ENCODE measurements at places on chromosomes 2 and 18.

DNA sequence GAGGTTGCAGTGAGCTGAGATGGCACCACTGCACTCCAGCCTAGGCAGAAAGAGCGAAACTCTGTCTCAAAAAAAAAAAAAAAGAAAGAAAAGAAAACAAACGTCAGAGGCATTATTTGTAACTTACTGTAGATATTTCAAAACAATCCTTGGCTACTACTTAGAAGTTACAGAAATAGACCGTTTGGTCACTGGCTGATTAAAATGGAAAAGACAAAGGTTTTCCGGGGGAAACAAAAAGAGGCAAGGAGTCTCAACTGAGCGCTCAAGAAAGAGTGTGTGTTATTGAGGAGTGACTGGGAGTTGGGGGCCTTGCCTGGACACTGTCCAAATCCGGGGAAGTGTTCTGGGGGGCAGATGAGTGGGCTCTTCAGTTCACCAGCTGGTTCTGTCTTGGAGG lies 47.6 kb downstream of the TEX44 start:
- DNase-seq: no peak

GRCh38 chr18:69628774-69629359 lies 228.2 kb downstream of the DOK6 start:
- no peak for DNase-seq

DNA sequence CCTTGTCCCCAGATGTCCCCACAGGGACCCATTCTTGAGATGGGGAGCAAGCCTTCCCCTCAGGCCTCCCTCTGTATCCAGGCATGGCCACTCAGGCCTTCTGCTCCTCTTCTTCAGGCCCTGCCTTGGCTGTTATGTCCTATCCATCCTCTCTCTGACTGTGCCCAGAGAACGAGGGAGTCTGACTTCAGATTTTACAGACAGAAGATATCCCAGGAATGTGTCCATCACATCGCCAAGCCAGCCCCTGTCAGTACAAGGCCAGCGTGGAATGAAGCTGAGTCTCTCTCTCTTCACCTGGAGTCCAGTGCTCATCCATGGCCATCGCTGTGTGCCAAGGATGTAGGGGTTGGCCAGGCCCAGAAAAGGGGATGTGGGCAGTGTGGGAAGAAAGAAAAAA lies 57.6 kb downstream of the SDC1 start:
- no peak for DNase-seq

DNA sequence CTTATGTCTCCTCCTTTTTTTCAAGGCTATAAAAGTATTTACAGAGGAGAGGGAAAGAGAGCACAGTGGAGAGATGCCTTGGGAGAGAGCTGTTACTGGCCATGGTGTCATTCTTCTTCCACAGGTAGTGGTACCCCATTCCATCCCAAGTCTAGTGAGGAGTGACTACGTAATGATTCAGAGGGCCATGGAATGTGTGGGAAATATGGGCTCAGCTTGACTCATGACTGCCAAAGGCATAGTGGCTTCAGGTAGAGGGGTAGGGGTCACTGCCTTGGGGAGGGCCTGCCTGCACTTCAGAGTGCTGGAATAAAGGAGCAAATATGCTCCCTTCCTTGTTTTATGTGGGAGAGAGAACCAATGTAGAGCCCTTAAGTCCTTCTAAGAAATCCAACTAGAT lies 620.6 kb downstream of the IRS1 start:
- no peak for DNase-seq

DNA sequence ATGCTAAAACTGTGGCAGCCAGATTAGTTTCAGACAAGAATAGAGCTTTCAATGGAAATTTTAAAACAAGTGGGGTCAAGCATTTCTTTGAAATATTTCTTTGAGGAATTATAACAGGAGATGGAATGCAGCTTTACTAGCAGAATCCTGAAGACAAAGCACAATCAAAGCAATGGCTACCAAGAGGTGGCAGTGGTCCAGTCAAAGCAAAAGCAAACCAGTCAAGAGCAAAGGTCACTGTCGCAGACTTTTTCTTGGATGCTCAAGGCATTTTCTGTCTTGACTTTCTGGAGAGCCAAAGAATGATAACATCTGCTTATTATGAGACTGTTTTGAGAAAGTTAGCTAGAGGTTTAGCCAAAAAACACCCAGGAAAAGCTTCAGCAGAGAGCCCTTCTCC lies 351.2 kb upstream of the DLGAP1 start:
- DNase-seq: no peak

DNA sequence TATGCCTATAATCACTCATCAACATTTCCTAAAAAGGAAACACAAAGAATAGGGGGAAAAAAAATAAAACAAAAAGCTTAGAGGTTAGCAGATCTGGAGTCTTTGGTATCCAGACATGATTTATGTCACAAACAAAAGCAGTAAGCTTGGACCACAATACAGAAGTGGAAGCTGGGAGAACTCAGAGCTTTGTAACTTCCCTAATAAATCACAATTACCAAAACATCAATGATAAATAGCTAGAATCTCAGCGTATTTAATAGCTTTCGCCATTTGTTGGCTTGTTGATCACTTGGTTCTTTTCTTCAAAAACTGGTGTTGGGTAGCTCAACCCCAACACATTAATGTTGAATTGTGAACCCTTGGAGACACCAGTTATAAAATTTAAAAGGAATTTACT lies 392.5 kb downstream of the IRS1 start:
- no peak for DNase-seq

- DNase-seq: no peak
Observed at GRCh38 chr2:131043199-131044074, 49.8 kb downstream of the FAM168B start.

DNA sequence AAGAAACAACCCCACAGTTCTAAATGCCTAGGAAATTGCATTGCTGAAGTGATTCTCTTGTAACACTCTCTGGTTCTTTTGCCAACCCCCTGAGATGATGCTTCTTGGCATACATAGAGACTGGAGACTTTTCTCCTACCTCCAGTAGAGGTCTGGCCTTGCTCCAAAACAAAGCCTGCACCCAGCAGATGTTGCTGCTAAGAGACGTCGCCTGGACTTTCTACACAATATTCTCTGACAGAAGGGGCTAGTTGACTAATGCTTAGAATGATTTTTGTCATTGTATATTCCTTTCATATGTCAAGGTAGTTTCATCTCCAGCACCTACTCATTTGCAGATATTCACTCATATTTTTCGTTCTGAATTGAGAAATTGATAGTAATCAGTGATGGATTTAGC lies 24.6 kb downstream of the SOWAHC start:
- DNase-seq: no peak

GRCh38 chr2:234163510-234164045 lies 113.1 kb downstream of the SPP2 start:
- no peak for DNase-seq

- DNase-seq: peak; percentile 3
Observed at GRCh38 chr2:32947076-32947483, 327 bp downstream of the LTBP1 start.

DNA sequence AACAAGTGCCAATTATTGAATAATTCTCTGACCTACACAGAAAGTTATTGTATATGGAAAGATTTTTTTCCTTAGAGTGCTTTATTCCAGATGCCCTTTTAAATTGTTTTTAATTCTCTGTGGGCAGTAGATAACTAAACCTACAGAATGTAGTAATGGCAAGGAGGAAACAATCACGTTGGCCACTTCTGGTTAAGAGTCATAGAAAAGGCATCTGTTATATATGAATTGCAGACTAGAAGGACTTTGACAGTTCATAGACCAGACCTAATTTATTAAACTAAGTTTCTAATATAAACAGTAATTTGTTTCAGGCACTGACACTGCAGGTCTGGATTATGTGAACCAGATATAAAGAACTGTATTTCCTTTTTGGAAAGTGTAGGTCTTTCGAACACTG lies 607.5 kb downstream of the PLCL1 start:
- no peak for DNase-seq

DNA sequence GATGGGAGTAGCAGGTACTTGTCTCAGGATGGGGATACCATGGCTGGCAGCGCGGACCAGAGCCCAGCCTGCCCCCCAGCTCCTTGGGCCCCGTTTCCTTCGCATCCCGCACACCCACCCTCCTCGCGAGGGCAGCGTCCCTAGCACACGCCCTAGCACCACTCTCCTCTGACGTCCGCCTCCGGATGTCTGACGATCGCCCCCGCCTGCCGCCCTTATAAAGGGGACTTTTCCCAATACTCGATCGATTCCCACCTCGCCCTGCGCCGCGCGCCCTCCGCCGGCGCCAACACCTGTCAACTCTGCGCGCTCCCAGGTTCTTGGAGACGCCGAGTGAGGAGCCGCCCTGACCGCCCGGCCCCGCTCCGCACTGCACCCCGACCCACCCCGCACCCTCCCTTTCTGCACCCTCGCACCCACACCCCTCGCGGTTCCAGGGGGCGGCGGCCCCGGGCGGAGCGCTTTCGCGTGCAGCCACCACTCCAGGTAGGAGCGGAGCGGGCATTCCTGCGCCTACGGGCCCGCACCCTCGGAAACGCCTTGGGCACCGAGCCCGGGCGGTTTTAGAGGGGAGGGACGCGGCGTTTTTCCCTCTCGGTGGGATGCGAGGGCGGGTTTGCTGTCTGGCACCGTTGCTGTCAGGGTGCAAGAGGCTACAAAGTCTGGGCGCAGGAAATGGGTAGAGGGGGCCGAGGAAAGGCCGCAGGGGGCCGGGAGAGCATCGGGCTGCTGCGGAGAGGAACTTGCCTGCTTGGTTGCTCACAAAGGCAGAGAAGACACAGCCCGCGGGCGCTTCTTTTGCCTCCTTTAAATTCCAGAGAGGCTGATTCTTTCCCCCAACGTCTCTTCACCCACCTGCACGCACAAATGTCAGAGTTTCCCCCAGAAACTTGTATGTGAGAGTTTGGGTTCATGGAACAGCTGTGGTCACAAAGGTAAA lies at the start of gene SLC5A7:
TSS of gene SLC5A7 (plus strand) at position 247 of the 940 bp plus-strand sequence. CDS start 1,632 bp downstream, outside the sequence.
- DNase-seq: no peak

- DNase-seq: no peak
Observed at GRCh38 chr18:57843386-57843785, 40.3 kb upstream of the ATP8B1 start.

GRCh38 chr2:4219571-4219970 lies 516.2 kb downstream of the DCDC2C start:
- no peak for DNase-seq

DNA sequence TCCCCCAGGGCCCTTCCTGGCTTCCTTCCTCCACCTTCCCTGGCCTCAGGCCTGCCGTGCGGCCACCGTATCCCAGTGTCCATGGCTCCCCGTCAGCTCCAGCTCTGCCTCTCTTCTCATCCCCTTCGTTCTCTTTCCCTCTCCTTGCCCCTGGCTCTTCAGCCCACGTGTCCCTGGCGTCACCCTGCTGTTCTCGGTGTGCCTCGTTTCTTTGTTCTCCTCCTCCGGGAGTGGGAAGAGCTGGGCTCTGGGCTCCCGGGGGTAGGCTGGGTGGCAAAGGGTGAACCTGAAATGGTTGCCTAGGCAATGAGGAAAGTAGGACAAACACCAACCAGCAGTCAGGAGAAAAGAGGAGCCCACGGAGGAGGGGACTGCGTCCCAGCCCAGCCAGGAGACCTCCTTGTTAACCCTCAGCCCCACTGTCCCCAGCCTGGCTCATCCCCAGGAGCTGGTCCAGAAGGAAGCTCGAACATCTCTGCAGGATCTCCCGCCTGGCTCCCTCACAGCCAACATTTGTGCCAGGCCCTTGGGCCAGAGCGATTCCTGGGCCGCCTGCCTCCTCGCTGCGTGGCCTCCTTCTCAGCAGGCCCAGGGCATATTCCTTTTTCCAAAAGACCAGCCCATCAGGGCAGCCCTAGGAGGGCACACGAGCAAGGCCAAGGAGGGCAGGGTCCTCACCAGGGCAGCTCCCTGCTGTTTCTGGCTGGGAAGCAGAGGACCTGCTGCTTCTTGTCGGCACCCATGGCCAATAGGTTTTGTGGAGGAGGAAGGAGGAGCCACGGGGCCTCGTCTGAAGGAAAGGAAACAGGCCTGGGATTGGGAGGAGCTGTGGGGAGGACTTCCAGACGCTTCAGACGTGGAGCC lies 30.9 kb upstream of the DNMT3A start:
- no peak for DNase-seq

GRCh38 chr2:149991576-149991975 lies 404.0 kb upstream of the MMADHC start:
- no peak for DNase-seq

DNA sequence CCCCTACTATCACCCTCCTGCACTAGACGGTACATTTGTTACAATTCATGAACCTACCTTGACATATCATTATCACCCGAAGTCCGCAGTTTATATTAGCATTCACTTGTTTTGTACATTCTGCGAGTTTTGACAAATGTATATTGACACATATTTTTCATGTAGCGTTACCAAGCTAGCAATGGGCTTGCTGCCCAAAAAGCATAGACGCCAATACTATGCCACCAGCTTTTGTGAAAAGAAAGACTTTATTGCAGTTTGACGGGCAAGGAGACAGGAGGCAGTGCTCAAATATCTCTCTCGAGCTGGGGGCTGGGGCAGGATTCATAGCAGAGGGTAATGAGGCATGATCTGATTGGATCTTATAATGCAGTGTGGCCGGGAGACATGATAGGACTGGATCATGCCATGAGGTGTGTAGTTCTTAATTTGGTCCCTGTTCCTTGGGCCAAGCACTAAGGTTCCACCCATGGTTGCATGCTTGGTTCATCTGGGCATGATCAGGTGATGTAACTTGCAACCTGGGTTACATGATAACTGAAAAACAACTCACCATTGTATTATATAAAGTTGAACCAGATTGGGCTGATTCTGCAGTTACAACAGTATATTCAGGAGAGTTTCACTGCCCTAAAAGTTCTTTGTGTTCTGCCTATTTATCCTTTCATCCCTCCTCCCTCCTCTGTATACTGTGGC lies 162.3 kb downstream of the RTN4 start:
- DNase-seq: no peak

GRCh38 chr2:143345887-143346787 lies 216.9 kb downstream of the ARHGAP15 start:
- no peak for DNase-seq

- DNase-seq: no peak
Observed at GRCh38 chr18:44898498-44898897, 217.8 kb downstream of the SETBP1 start.
